Stimulated activated CD4-positive, alpha-beta T cell treated with anti-CD3 and anti-CD28 coated beads, Interleukin-15, amount 100 ng/mL, for 1 hour (primary cell): ENCODE measurements at places on chromosomes 1 and 21.

DNA sequence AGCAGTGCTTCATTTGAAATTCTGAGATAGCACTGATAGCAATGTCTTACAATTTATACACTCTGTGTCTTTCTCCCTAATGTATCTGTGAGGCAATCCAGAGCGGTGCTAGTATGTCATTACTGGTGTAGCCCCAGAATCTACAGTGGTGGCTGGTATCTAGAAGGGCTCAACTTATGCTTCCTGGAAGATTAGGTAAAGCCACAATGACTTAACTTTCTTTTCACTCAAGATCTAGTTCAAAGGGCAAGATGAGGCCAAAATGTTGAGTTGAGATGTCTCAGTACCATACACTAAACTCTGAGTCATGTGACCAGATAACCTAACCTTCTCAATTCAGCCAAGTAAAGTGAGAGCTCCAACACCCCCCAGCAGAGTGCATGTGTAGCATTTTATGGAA, 77.5 kb downstream of the PAPPA2 start:
- no peak for DNase-seq

DNA sequence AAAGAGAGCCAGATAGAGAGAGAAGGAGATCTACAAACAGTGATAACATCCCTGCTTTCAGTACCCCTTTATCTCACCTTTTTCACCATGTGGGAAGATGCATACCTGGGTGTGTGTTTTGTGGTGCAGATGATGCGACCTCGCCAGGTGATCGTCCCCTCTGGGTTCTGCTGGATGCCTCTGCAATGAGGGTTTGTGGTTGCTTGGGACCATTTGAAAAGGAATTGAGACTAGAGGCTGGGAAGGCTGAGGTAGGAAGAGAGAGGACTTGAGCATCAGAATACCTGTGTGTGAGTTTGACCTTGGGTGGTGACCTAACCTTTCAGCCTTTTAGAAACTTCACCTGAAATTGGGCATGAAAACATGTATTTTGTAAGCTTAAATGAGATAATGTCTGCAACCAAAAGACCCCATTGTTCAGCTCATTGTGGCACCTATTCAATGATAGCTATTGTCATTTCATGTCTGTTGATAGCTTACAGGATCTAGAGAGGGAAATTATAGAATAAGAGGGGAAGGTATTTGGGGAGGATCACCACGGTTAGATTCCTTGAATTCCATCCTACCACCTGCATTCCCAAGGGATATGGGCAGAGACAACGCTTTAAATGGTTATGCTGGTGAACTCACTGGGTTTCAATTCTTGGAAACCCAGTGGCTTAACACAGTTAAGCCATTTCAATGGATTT, 125.7 kb downstream of the IGSF21 start:
- DNase-seq, result no peak

DNA sequence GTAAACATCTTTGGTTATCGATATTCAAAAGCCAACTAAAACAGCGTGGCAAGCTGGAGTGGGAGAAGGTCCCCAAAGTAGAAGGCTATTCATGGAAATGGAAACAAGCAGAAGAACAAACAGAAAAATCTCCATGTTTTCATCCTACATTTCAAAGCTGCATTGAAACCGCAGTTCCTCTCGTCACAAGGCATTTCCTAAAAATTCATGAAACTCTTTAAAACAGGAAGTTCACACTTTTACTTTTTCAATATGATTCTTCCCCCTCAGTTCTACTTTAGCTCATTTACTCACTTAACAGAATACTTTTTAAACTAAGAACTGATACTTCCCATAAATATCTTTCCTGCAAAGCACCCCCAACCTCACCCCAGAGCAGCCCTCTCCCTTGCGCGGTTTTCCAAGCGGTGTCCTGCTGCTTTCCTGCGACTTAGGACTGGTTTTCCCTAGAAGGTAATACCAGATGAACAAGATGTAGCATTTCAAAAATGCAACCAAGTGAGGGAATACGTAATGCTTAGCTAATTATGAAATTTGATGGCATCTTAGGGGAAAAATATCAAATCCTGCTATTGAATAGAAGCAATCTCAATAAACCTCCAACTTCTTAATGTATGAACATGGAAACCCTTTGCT, 228.3 kb upstream of the PKN2 start:
- no peak for DNase-seq

GRCh38 chr1:174114788-174115448, 44.4 kb upstream of the RABGAP1L start:
- DNase-seq, result no peak

- no peak for DNase-seq
Observed at GRCh38 chr1:10431070-10431730, 967 bp downstream of the CENPS start.

DNA sequence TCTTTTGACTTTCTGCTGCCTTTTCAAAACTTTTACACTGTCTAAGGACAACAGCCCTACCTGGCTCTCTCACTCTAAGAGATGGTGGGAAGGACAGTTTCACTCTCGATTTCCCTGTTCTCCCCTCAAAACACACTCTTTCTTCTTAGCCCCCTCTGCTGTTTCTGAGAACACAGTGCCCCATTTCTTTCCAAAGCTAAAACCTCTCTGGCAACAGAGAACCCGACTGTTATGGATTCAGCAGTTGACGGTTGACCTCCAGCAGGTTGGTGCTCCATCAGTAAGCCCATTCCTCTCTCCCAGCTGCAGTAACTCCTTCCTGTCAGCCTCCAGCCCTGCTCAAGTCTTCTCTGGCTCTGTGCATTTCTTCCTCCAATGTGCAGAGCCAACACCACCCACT, 88.2 kb upstream of the ABCD3 start:
- no peak for DNase-seq

- DNase-seq, result no peak
Observed at GRCh38 chr1:94540440-94541245, 916 bp downstream of the F3 start.

- no peak for DNase-seq
Observed at GRCh38 chr1:58943776-58944175, 159.9 kb upstream of the JUN start.

- DNase-seq, result peak; percentile 76
Observed at GRCh38 chr1:161305867-161306519, 3.8 kb downstream of the MPZ start.
